Urinary bladder (tissue), 4 donors: ENCODE measurements at places on chromosomes 13 and 19. TPM values are rescaled to one million over a fixed set of nuclear protein-coding genes. Genes with fewer than 3 reads are reported as not detected.

GRCh38 chr13:94346261-94347019, 133.0 kb downstream of the DCT start:
- no peak for DNase-seq

DNA sequence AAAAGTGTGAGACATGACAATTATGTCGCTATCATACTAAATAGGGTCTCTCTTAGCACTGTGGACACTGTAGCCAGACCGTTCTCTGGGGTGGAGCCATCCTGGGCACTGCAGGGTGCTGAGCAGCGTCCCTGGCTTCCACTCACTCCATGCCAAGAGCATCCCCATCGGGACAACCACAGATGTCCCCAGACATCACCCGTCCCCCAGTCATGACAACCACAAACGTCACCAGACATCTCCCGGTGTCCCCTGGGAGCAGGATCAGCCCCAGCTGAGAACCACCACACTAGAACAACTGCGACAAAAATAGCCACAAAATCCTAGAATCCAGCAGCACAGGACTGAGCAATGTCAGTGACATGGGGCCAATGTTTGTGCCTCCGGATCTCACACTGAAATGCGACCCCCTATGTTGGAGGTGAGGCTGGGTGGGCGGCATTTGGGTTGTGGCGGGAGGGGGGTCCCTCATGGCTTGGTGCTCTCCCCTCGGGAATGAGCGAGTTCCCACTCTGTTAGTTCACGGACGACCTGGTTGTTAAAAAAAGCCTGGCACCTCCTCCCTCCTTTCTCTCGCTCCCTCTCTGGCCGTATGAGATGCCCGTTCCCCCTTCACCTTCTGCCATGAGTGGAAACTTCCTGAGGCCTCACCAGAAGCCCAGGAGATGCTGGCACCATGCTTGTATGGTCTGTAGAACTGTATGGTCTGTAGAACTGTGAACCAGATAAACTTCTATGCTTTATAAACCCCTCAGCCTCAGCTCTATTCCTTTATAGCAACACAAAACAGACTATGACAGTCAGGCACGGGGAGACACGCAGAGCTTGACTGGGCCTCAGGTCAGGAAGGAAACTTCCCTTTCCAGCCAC, 93.9 kb downstream of the GADD45B start:
- no peak for DNase-seq

DNA sequence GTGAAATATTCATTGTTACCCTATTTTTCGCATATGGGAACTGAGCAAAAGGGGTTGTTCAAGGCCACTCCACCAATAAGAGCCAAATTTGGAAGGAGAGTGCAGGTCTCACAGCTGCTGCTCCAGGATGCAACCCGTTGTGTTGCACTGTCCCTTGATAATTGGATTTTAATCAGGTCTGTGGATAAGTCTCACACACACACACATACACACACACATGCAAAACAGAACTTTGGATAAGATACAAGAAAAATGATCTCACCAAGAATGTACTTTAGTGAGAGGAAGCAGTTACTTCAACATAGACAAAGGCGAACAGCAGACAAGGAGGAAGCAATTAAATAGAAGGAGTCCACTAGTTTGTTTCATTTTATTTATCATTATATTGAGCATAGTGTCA, 127.3 kb upstream of the EDNRB start:
- DNase-seq: no peak

ZSCAN4 gene
- not detected for total RNA-seq

GRCh38 chr13:110957181-110957884, 42.5 kb upstream of the ANKRD10 start:
- no peak for DNase-seq

PLA2G4C gene
- total RNA-seq: 10.5 TPM

GRIN3B gene
- total RNA-seq: not detected

DNA sequence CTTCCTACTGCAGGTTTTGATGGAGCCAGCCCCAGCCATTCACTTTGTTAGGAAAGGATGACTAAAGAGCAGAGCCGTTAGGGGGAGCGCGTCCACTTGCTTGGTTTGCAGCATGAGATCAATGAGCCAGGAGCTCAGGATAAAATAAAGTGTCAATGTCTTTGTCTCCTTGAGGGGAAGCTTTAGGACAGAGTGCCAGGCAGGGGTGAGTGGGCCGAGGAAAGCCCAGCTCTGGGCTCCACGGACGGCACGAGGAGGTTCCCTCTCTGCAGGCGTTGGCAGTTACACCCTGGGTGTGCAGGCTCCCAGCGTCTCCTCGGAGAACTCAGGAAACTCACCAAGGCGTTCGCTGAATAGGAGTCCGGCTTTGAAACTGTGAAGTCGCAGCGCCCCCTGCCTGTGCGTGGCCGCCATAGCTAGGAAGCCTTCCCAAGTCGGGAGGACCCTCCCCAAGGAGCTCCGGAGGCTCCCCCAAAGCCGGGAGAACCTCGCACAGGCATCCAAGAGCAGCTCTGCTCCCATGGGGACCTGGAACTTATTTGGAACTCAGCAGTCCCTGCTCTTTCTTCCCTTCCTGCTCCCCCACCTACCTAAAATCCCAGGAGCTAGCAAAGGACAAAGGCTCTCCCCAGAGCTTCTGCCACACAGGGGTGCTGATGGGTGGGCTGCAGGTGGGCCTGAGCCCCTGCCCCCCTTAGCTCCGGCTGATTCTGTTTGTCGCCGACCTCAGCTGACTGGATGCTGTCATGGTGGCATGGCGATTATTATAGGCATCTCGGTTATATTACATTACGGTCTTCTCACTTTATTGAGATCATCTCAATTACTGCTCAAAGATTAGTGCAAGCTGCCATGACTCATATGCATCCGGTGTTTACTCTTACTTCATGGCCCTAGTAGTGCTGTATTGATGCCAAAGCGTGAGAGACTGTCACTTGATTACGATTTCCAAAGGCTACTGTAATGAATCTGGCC, 34.4 kb downstream of the GSX1 start:
- DNase-seq: peak; percentile 57

PNMA8A gene
- 14.3 TPM for total RNA-seq

DNA sequence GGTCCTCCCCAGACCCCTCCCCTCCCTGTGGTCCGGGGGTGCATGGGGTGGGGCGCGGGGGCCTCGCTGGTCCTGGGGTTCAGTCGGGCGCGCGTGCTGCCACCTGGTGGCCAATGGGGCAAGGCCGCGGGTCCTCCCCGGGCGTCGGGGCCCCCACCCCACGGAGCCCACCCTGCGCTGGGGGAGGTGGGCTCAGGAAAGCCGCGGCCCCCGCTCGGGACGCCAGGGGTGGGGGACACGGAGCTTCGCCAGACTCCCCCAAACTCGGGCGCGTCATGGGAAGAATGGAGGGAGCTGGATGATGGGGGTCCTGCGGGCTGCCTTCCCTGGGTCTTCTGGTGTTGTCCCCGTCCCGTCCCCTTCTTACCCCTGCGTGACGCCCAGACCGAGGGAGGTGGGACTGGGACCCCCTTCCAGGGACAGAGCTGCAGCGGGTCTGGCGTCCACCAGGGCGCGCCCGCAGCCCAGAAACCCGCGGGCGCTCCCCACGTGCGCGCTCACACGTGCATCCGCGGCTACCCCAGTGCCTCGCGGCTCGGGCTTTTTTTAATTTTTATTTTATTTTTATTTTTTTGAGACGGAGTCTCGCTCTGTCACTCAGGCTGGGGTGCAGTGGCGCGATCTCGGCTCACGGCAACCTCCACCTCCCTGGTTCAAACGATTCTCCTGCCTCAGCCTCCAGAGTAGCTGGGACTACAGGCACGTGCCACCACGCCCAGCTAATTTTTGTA, 19.8 kb upstream of the TCF3 start:
- no peak for DNase-seq

GRCh38 chr13:113981611-113982295, 7.9 kb upstream of the C13orf46 start:
- DNase-seq: no peak

C19orf85 gene
- total RNA-seq: not detected

CDX2 gene
- total RNA-seq: not detected

GRCh38 chr19:926589-927350, 935 bp downstream of the ARID3A start:
- DNase-seq: no peak

GRCh38 chr13:27772651-27773425, 19.4 kb upstream of the GSX1 start:
- DNase-seq: no peak

- no peak for DNase-seq
Measured at GRCh38 chr13:99796175-99796819, 175.3 kb downstream of the ZIC5 start.

- no peak for DNase-seq
Measured at GRCh38 chr19:47479701-47480503, 4.1 kb downstream of the KPTN start.

DNA sequence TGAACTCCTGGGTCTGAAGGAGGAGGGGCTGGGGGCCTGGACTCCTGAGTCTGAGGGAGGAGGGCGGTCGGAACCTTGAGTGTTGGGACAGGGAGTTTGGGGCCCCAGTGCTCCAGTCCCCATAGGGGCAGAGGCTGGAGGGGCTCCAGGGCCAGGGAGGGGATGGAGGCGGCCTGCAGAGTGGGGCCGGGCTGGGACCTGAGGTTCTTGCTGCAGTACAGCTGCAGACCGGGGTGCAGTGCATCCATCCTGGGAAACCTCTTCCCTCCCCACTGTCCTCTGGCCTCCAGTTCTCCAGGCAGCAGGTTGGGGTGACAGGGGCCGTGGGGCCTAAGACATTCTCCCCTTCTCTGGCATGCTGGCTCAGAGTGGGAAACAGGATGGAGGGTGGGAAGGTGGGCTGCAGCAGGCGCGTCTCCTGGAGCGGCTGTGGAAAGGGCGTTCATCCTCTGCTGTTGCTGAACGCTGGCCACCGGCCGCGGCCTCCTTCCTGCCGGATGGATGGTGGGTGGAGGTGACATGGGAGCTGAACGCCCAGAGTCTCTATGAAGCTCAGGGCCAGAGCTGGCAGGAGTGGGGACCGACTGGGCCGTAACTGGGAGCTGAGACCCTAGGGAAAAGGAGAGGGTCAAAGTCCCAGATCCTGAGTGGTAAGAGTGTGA, 1.6 kb downstream of the BRSK1 start:
- DNase-seq: no peak

ZNF442 gene
- 13.4 TPM for total RNA-seq

DNA sequence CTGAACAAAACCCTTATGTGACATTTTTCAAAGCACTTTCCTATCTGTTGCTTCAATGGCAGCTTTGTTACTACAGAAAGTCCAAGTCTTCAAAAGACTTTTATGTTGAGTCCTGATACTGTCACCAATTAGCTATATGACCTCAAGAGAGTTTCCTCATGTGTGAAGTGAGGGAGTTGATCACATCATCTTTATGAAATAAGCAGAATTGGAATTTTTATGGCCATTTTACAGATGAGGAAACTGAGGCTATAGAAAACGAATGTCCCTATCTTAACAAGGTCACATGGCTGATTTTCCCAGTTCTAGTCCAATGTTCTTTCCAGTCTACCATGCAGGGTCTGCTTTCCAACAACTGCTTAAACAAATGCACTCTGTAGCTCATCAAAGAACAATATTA, 2.6 kb downstream of the TNFRSF19 start:
- DNase-seq: no peak
